Activated CD4-positive, alpha-beta T cell treated with anti-CD3 and anti-CD28 coated beads for 36 hours (primary cell): ENCODE measurements at places on chromosomes 12 and 14.

- DNase-seq: no peak
Observed at GRCh38 chr14:67883717-67884116, 64.1 kb downstream of the RAD51B start.

GRCh38 chr14:90428676-90429075 is 31.8 kb downstream of the CALM1 start:
- no peak for DNase-seq

GRCh38 chr14:105475269-105476096 is 862 bp downstream of the CRIP2 start:
- no peak for DNase-seq

- no peak for DNase-seq
Observed at GRCh38 chr12:105626653-105627052, 296.2 kb downstream of the C12orf75 start.

DNA sequence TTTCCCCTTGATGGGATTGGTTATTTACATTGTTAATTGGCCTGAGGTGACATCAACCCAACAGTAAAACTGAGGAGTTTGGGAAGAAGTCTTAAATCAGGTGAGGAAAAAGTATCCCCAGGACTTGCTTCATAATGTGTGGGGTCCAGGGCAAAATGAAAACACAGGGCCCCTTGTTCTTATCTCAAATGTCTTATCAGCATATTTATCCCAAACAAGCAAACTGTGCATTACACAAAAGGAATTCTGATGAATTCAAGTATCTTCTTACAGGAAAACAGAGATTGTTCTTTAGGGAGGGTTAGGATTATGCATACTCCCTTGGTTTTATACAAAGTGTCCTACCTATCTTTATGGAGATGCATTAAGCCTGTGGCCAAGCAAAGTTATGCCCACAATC is 178.4 kb downstream of the SPTSSA start:
- no peak for DNase-seq

- no peak for DNase-seq
Observed at GRCh38 chr12:38516418-38516817, 199.8 kb downstream of the ALG10B start.

- DNase-seq: peak; percentile 87
Observed at GRCh38 chr12:1592444-1593173, 1.8 kb downstream of the FBXL14 start.

- peak; percentile 51 for DNase-seq
Observed at GRCh38 chr12:89949457-89950195, 241.0 kb upstream of the ATP2B1 start.

GRCh38 chr12:25652371-25652770 is 99.3 kb upstream of the LMNTD1 start:
- DNase-seq: no peak

GRCh38 chr12:3077572-3078081 is 448 bp downstream of the TSPAN9 start:
- no peak for DNase-seq

- no peak for DNase-seq
Observed at GRCh38 chr12:58668871-58669270, 251.4 kb downstream of the LRIG3 start.

GRCh38 chr12:92141591-92142121 is 4.0 kb downstream of the BTG1 start:
- no peak for DNase-seq

DNA sequence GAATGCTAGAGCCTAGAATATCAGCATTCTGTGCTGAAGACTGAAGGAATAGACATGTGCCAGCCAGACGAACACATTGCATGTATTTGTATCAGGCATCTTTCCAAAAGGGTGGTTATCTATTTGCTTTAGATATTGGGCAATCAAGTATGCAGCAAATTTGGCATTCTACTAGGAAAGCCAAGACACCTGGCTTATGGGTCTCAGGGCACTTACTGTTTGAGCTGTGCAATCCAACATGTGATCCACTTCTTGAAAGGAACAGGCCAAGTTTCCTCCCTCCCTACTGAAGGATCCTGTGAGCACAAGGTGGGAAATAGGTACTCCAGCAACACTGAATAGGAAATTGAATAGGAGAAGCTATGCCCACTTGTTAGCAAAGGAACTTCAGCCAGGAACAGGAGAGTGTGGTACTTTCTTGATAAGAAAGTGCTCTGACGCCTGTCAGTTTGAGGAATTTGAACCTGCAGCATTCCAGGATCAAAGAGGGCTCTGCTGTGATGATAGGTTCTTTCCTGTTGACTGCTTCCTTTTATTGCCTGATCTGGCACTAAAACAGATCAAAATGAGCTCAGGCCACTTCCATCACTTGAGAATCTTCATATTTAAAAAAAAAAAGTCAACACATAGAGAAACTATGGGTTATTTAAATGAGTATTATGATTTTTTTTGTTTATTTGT is 20.6 kb downstream of the OR6S1 start:
- no peak for DNase-seq

DNA sequence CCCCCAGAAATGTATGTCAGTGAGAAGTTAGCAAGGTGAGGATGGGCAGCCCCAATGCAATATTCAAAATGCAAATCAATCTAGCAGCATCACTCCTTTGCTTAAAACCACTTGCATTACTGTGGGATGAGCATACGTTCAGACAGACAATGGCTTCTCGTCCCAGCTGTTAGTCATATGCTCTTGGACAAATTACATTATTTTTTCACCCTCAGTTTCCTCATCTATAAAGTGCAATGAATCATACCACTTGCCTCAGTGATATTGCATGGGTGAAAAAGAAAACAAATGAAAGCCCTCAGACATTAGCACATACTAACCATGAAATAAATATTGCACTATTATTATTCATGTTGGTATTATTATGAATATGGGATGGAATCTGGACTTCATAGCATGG is 132.3 kb downstream of the C12orf75 start:
- DNase-seq: no peak
